ENCODE measurements at places on chromosomes 12 and 14. TPM values are rescaled to one million over a fixed set of nuclear protein-coding genes. Genes with fewer than 3 reads are reported as not detected.

OASL gene
- total RNA-seq = 4.1 TPM

PRB2 gene
- total RNA-seq = not detected

DYRK4 gene
- total RNA-seq = 27.1 TPM

IRAK3 gene
- 0.12 TPM for total RNA-seq

MMP14 gene
- total RNA-seq = 17.8 TPM

ASCL4 gene
- total RNA-seq = not detected

GRIP1 gene
- not detected for total RNA-seq
